Gastrocnemius medialis (tissue), 4 donors: ENCODE measurements at places on chromosomes 5 and 9.

DNA sequence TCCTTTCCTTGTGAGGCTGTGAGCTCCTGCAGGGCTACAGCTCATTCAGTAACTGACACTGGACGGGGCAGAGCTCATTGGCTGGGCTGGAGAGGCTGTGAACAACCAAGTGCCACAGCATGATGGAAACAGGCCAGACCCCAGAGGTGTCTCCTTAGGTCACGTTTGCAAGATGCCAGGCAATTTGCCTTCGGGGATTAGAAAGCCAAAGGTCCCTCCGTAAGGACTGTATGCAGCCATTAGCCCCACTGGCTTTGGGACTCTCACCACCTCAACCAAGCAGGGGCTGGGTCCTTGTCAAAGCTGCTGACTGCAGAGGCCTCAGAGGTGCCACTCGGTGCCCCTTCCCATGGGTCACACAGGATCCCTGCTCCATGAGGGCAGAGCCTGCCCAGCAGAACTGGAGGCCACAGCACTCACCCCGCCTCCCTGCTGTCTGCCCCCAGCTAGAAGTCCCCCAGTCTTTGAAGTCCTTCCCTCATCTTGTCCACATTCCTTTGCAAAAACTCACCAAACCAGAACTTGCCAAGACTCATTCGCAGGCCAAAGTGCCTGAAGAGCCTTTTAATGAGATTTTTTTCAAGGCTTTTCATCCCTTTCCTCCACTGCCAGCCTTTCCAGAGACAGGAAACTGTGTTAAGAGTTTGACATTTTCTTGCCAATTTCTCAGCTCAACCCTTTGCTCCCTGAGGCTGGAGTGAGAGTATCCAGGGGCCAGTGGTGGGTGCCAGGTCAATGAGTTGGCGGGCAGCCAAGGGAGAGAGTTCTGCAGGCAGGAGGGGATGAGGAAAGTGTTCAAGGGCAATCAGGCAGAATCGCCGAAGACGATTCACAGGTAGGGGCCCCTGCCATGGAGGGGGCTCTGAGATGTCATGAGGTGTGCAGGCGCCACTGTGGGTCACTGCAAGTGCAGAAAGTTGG is 39.7 kb upstream of the SLC25A51 start:
- DNase-seq: no peak

DNA sequence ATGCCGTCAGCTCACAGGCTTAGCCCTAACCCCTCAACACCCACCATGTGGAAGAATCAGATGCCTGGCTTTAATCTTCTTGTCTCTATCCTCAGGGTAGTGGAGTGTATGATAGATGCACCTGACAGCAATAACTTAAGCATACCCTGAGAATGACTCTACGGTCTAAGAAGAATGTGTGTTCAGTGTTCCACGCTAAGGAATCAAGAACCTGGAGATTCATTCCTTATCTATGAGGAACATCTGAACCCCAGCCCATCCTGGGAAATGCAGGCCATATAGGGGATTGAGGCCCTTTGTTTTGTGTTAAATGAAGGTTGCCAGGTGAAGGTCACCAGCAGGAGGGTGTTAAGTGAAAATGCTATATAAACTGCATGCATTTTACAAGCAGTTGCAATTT is 63.0 kb downstream of the KLHL3 start:
- DNase-seq: no peak

GRCh38 chr5:126961128-126961527 is 69.2 kb downstream of the MARCHF3 start:
- DNase-seq: no peak

GRCh38 chr5:6573651-6574101 is 59.2 kb downstream of the NSUN2 start:
- DNase-seq: no peak

DNA sequence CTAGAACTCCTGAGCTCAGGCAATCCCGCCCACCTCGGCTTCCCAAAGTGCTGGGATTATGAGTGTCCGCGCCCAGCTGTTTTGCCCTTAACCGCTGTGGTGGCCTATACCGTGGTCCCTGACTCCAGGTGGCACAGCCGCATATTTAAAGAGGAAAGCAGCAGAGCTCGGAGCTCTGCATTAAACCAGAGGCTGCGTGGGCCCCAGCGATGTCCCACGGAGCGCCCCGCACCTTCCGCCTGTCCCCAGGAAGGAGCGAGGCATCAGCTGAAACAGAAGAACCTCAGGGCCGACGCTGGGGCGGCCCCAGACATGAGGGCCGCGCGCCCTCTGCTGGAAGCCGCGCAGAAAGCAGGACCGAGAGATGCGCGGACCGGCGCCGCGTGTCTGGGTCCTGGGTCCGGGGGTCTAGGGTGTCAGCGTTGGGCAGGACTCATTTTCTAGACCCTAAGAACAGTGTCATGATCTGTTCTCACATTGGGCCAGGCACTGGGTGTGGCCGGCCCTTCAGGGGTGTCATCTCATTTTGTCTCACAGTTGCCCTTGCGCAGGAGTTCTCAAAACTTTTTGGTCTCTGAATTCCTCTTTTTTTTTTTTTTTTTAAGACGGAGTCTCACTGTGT is 37.7 kb downstream of the LAMC3 start:
- no peak for DNase-seq

GRCh38 chr5:178081571-178082243 is 31.6 kb upstream of the N4BP3 start:
- no peak for DNase-seq

DNA sequence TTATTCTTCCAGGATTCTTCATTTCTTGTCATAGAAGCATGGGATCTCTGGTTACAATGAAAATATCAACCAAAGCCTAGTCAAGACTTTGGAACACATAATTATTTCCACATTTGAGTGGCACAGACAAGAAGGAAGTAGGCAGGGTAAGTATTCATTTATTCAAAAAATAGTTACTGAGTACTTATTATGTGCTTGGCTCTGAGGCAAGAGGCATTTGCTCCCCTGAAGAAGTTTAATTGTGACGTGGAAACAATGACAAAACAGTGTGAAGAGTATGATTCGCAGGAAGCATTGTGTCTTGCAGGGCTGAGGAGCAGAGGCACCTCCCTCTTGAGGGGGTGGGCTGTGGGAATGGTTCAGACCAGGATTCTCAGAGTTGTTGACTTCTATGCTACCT is 45.0 kb upstream of the TNFSF15 start:
- DNase-seq: no peak

GRCh38 chr5:1059884-1060263 is 51.3 kb downstream of the NKD2 start:
- DNase-seq: no peak

- no peak for DNase-seq
Observed at GRCh38 chr9:107883496-107884124, 394.0 kb upstream of the KLF4 start.

DNA sequence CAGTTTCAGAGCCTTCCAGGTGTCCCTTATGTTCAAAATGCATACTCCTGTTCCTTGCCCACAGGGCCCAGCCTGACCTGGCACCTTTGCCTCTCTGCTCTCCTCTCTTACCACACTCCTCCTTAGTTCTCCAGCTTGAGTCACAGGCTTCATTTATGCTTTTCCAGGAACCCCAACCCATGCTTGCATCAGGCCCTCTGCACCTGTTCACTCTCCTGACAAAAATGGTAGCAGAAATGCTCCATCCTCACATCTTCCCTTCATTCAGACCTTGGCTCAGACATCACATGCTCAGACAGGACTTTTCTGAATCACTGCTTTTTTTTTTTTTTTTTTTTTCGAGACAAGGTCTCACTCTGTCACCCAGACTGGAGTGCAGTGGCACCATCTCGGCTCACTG is 15.1 kb upstream of the RNF145 start:
- no peak for DNase-seq

GRCh38 chr9:100739666-100740065 is 161.8 kb downstream of the CAVIN4 start:
- no peak for DNase-seq

- DNase-seq: no peak
Observed at GRCh38 chr5:14739538-14739937, 75.0 kb downstream of the OTULIN start.

- DNase-seq: no peak
Observed at GRCh38 chr9:27442464-27442863, 81.6 kb upstream of the IFNK start.

DNA sequence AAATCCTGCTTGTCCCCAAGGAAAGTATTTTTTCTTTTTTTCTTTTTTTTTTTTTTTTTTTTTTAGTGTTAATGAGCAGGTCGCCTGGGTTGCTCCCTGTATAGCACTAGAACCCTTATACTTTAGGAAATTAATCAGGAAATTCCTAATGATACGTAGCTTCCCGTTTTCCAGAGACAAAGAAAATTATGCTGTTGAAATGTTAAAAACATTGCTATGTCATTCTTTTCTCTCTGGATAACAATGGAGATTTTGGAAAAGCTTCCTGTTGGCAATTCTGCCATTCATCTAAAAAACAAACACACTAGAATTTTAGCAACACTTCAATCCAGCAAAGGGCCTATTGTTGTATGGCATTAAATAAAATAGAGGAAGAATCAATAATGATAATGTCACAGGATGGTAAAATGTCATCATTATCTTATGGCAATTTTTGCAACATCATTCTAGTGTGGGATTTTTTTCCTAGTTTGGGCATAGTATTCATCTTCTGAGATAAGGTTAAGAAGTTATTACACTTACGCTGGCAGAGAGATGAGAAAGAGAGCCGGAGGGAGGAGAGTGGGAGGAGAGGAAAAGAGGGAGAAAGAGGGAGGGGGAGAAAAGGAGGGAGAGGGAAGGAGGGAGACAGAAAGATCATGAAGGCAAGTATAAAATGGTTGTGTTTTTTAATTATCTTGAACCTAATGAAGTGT is 315.8 kb upstream of the PDE4D start:
- DNase-seq: no peak

GRCh38 chr5:133431326-133431865 is 180.9 kb downstream of the FSTL4 start:
- DNase-seq: no peak

- no peak for DNase-seq
Observed at GRCh38 chr5:112059579-112060135, 302.7 kb upstream of the NREP start.

GRCh38 chr5:133396814-133397213 is 215.5 kb downstream of the FSTL4 start:
- no peak for DNase-seq

DNA sequence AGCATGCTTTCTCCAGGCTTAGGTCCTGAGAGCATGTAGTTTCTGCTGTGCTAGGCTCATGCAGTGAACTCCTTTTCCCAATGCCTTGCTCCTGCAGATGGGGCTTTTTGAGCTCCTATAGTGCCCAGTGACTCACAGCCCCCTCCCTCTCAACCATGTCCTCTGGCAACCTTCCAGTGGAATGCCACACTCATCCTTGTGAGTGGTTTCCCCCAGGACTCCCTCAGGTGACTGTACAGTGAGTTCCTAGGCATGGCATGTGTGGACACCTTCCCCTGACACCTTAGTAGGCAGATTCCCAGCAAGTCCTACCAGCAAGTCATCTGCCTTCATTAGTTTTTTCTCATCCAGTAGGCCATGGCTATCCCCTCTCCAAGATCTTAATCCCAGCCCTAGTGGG is 72.4 kb upstream of the CXCL14 start:
- no peak for DNase-seq

DNA sequence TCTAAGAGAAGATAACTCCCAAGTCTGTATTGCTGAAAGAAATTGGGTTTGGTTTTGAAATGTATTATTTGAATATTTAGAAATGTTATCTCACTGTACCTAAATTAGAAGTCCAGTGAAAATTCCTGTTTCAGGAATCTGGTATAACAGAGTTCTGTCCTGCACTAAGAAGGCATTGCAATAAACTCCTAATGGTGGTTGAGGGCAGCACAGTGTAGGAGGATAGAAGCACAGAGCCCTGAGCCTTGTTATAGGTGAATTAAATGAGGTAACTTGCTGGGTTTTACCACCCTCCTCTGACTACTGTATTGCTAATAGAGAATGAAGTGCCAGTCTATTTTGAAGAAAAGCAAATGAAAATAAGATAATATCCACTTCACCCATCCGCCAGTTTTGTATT is 143.4 kb downstream of the CD180 start:
- no peak for DNase-seq

- no peak for DNase-seq
Observed at GRCh38 chr9:12956805-12957204, 182.0 kb downstream of the LURAP1L start.

GRCh38 chr5:173298213-173298926 is 29.8 kb downstream of the STC2 start:
- DNase-seq: no peak

- DNase-seq: no peak
Observed at GRCh38 chr5:2761921-2762488, 10.5 kb upstream of the IRX2 start.

DNA sequence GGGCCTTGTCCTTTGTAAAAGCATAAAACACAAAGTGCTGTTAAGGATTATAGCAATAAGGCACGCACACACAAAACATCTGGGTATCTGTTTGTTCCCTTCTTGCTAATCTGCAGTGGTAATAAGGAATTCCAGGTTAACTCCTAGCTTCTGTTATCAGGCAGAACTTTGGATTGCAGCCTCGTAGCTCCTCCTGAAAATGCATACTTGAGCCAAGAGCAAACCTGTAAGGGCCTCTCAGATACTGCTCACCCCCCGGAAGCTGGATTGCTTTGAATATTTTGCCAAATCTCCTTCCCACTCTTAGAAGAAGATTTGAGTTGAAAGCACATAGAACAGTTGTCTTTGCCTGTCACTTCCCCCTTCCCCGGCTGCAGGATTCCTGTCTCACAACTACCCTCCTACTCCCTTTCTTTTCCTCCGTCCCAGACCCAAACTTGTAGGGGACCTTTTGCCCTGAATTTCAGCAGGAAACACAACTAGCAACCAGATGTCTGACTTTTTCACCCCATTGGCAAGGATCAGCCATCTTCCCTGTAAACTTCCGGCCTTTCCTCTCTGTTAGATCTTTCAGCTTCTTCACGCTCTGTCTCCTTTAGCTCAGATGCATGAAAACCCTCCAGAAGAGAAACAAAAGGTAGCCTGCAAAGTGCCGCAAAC is 28.2 kb upstream of the SMAD5 start:
- no peak for DNase-seq

DNA sequence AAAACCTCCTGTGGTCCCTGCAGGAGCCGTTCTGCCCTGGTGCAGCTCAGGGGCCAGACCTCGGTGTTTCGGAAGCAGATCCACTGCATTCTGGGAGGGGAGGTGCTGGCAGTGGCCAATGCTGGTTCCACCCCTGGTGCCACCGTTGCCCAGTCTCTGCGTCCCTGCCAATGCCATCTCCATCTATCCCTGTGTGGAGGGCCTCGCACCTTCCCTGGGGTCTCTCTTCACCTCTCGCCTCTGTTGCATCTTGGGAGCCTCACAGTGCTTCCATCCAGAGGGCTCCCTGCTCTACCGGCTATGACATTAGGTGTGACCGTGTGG is 15.3 kb downstream of the NCS1 start:
- DNase-seq: no peak

DNA sequence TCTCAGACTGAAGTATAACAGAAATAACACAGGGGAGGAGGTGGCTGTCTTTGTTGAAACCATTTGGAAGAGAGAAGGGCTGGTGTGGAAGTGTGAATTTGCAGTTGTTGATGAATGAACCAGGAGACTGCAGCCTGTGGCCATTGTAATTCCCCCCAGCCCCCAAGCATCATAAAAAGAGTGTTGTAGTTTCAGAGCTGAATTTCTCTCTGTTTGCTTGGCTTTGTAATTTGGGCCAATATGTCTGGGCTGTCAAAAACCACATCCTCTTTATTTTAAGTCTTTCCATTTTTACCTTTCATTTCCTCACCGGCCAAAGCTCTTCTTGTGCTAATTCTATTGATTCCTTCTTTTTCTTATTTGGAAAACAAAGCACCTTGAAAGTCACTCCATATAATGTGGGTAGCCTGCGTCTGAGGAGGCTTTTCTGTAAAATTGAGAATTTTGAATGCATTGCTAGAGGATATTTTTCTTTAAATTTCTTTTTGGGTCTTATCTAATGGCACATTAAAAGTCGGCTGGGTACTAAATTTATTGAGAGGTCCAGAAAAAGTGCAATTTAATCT is 383.3 kb downstream of the OSTF1 start:
- DNase-seq: no peak
